Left ventricle myocardium superior (tissue), 1 donor: ENCODE measurements at places on chromosomes 1 and 21.
A peak's percentile ranks its signal among the peaks of the same experiment; 100 is the strongest.

DNA sequence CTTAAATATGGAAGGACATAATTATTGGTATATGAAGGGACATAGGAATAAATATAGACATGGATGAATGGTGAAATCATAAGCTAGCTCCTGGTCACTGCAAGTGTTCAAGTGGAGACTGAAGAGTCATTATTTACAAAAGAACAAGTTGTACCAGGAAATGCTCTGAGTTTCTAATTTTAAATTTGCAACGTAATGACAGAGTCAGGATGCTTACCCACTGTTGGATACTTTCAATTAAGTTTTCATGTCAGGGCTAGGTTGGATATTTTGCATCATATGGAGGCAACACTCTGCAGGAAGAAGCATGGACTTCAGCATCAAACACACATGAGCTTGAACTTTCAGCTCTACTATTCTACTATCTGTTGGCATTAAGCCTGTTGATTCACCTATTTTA is 499.6 kb upstream of the C1orf87 start:
- DNase-seq: no peak

DNA sequence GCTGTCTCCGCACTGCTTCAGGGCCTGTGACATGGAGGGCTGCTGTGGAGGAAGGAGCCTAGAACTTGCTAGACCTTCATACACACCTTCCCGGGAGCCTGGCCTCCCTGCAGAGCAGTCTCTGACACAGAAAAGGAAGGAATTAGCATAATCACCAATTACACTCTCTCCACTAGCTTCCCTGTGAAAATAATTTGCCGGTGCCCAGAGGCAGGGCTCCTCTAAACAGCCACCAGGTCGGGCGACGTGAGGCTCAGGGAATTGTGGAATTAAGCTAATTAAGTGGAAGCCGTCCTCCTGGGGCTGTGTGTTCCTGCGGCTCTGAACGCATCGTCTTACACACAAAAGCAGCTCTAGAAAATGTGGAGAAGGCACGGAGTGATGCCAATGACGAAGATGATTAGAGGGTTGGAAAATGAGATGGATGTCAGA is 82.6 kb downstream of the NENF start:
- DNase-seq: no peak

DNA sequence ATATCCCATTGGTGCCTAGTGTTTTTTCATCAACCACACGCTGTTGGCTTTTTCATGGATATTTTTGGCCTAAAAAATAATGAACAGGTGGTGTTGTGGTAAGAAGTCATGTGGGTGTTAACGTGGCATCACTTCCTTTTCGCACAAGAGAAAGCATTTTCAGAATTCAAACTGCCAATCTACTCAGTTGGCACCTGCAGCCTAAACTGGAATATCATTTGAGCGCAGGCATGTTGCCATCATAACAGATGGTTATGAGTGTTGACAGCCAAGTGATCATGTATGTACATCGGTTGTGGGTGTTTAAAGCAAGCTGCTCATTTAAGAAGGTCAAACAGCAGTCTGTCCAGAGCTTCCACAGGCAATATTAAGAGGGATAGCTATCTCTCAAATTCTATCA is 1963.0 kb downstream of the NCAM2 start:
- no peak for DNase-seq

DNA sequence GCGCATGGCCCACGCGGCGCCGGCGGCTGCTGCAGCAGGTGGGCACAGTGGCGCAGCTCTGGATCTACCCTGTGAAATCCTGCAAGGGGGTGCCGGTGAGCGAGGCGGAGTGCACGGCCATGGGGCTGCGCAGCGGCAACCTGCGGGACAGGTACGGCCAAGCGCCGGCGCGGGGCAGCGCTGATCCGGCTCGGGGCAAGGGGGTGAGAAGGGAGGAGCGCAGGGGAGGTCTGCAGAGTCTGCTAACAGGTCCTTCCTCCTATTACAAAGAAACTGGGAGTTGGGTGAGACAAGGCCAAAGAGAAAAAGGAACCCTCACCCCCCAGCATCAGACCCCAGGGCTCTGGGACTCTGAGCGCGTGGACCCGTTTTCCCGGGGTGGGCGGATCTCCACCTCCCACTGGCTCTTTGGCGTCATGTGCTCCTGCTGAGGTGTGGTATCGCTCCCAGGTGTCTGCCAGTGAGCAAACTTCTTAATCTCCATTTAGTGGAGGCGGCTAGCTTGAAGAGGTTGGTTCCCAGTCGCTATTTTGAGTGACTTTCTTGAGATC is 431 bp downstream of the MTARC1 start:
- peak; percentile 49 for DNase-seq

GRCh38 chr1:14404862-14405301 is 193.6 kb upstream of the KAZN start:
- DNase-seq: no peak

- DNase-seq: no peak
Measured at GRCh38 chr1:202101184-202101583, 21.5 kb upstream of the GPR37L1 start.

DNA sequence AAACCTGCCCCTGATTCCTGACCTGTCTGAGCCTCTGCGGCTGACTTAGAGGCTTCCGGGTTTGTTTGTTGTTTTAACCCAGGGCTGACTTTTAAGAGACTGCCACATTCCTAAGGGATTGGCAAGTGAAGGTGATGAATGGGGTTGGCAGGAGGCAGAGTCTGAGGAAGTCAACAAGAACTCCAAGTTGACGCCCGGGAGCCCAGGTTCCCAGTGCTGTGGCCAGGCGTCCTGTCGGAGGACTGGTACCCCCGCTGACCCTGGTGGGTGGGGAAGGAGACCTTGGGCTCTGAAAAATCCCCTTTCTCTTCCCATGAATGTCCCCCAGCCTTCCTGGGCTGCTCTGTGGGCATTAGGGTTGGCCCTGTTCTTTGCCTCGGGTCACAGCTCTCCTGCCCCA is 19.7 kb upstream of the EPS8L3 start:
- no peak for DNase-seq

DNA sequence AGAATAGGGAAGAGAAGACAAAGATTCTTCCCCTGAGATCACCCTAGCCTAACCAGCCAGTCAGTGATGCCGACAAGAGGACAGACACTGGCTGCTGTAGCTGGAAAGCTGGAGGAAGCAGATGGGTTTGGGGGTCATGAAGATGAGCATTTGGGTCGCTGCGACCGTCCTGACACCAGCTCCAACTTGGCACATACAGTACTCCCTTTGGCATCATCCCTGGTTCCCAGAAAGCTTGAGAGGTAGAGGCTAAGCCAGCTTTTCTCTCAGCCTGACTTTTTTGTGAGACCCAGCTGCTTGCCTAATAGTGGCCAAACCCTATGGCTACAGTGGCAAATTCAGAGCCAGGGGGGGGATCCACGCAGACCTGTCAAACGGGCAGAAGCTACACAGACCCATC is 43.0 kb upstream of the IKBKE start:
- DNase-seq: no peak

- no peak for DNase-seq
Measured at GRCh38 chr21:43328185-43328957, 98.6 kb downstream of the SIK1 start.

GRCh38 chr1:87334351-87335174 is 5.9 kb downstream of the LMO4 start:
- peak; percentile 32 for DNase-seq

DNA sequence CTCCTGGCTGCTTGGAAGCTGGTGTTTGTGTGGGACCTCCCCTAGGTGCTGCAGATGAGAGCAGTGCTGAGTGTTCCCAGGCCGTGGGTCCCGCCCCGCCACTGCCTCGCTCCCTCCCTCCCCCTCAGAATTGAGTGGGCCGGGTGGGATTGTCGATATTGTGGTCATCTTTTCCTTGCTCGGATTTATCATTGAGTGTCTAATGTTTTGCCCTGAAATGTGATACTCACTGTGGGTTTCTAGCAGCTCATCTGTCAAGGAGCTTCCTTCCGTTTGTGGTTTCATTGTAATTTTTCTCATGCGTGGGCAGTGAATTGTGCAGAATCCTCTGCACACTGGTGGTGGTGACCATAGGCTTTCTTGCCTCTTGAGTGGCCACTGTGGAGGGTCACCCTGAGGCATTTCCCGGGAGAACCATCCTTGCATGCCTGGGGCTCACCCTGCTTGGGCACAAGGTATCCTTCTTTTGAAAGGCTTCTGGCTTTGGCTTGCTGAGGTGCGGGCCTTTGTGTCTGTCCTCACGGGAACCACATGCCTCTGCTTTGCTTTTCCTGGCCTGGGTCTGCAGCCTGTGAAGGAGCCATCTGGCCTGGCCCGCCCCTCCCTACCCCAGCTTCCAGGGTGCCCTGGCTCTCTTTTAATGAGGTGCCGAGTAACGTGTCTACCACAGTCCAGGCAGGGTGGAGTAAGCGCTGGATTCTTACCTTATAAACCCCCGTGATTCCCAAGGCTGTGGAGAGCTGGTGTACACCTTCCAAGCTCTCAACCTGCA is 25.6 kb downstream of the SLX9 start:
- DNase-seq: no peak
